CD4-positive, CD25-positive, alpha-beta regulatory T cell (primary cell): ENCODE measurements at places on chromosomes 1 and 21.

DNA sequence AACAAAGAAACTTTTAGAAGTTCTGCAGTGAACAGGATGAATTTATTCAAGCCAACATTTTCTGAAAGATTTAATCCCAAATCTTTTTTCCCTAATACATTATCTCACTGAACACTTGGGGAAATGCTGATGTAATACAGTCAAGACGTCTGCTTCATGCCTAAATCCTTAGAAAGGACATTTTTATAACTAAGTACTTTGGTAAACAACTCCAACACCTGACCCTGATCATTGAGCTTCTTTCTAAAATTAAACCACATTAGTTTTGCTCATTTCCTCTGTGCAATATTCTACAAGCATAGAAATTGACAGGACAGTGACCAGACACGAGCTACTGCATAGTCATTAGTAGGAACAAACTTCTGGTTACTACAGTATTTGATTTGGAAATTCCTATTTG, 183.5 kb downstream of the TPR start:
- no peak overlapping the region for H3K27ac ChIP-seq
- H3K27me3 ChIP-seq, result no peaks in the 10 kb centered on the region
- no peak overlapping the region for H3K4me3 ChIP-seq
- H3K4me1 ChIP-seq, result no peaks in the 10 kb centered on the region

GRCh38 chr1:101299141-101299540, 62.3 kb downstream of the S1PR1 start:
- no peaks in the 10 kb centered on the region for H3K36me3 ChIP-seq
- no peak for DNase-seq
- H3K4me1 ChIP-seq, result peaks cover 12% of the 10 kb centered on the region
- no peak overlapping the region for H3K4me3 ChIP-seq
- H3K27me3 ChIP-seq, result peaks cover 2% of the 10 kb centered on the region

DNA sequence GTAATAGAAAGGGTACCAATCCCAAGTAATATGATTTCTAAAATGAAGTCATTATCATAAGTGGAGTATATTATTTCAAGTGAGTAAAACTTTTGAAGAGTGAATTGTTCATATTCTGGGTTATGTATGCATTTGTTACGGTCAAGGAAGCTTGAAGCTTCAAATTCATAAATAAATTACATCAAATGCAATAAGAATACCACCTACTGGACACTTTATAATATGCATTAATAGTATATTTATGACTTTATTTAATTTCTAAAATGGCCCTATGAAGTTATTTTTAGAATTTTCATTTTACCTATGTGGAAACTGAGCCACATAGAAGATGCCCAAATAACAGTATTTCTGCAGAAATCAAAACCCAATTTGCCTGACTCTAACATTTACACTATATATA, 260.6 kb downstream of the SMYD3 start:
- no peaks in the 10 kb centered on the region for H3K27me3 ChIP-seq
- no peak for DNase-seq
- no peak overlapping the region for H3K4me3 ChIP-seq
- no peaks in the 10 kb centered on the region for H3K36me3 ChIP-seq
- no peak overlapping the region for H3K27ac ChIP-seq
- no peaks in the 10 kb centered on the region for H3K4me1 ChIP-seq

DNA sequence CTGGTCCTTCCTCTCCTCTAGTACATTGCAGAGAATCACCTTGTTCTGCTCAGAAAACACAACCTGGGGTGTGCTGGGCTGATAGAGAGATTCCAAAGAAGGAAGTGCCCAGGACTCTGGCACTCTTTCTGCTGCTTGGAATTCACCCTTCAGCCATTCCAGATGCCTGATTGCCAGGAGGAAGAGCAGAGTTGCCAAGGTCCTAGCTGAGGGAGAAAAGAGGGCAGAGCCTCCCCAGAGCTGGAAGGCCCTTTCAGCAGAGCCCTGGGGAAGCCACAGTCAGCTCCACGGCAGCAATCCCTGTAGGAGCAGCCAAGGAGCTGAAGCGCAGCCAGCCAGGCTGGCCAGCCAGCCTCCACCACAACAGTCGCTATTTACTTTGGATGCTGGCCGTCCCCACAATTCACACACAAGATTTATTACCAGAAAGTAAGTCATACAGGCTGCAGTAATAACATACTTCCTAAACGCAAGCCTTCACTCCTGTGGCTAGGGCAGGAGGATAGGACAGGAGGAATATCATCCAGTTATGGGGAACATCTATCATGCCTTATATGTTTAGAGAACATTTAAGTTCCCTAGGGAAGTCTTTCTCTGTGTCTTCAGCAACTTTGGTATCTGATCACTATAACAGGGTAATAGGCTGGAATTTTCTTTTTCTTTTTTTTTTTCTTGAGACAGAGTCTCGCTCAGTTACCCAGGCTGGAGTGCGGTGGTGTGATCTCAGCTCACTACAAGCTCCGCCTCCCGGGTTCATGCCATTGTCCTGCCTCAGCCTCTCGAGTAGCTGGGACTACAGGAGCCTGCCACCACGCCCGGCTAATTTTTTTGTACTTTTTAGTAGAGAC, 36.6 kb upstream of the SLC44A3 start:
- no peak for DNase-seq
- no peaks in the 10 kb centered on the region for H3K4me1 ChIP-seq
- H3K27me3 ChIP-seq, result peaks cover 7% of the 10 kb centered on the region
- no peaks in the 10 kb centered on the region for H3K36me3 ChIP-seq
- no peak overlapping the region for H3K4me3 ChIP-seq

- no peak overlapping the region for H3K4me3 ChIP-seq
- no peaks in the 10 kb centered on the region for H3K27me3 ChIP-seq
These were observed 248.4 kb downstream of the DENND1B start for GRCh38 chr1:197526736-197527371.
